Myometrial cell (primary cell): ENCODE measurements at places on chromosomes 3 and 15. TPM values are rescaled to one million over a fixed set of nuclear protein-coding genes. Genes with fewer than 3 reads are reported as not detected.

SENP8 gene
- 1.4 and 3.5 TPM in 2 replicates for total RNA-seq

GPR176 gene
- total RNA-seq, result 88.4 and 93.1 TPM in 2 replicates

ALDH1A3 gene
- 13.3 and 23.4 TPM in 2 replicates for total RNA-seq

ELL3 gene
- total RNA-seq, result 0.86 and 20.0 TPM in 2 replicates

ATP13A5 gene
- total RNA-seq, result not detected in 2 replicates

RETNLB gene
- total RNA-seq, result not detected in 2 replicates

CCR9 gene
- not detected in 2 replicates for total RNA-seq

IL17RE gene
- 3.5 and 5.5 TPM in 2 replicates for total RNA-seq

MUC20 gene
- total RNA-seq, result 1.7 TPM in 1 of 2 replicates, not detected in the other

NECTIN3 gene
- total RNA-seq, result 64.9 and 65.7 TPM in 2 replicates

ARL14 gene
- not detected in 2 replicates for total RNA-seq

CYP8B1 gene
- total RNA-seq, result not detected in 2 replicates

AP4E1 gene
- 5.8 and 8.7 TPM in 2 replicates for total RNA-seq

KCNMB3 gene
- 0.71 and 2.9 TPM in 2 replicates for total RNA-seq

ZPLD1 gene
- total RNA-seq, result not detected in 2 replicates

FAM107A gene
- under 0.01 TPM in 1 of 2 replicates, not detected in the other for total RNA-seq

MPI gene
- total RNA-seq, result 46.6 and 74.1 TPM in 2 replicates

APOD gene
- 5.5 and 9.2 TPM in 2 replicates for total RNA-seq

AMT gene
- total RNA-seq, result 0.35 and 0.58 TPM in 2 replicates

ANKUB1 gene
- total RNA-seq, result not detected in 2 replicates

CYP1A2 gene
- not detected in 2 replicates for total RNA-seq

BFSP2 gene
- total RNA-seq, result not detected in 2 replicates

PRKCI gene
- 43.5 and 47.5 TPM in 2 replicates for total RNA-seq

DOCK3 gene
- total RNA-seq, result under 0.01 TPM in 1 of 2 replicates, not detected in the other

PLSCR5 gene
- not detected in 2 replicates for total RNA-seq

IL16 gene
- under 0.01 and 0.18 TPM in 2 replicates for total RNA-seq
